ENCODE measurements at places on chromosomes 4 and X.
A peak's percentile ranks its signal among the peaks of the same experiment; 100 is the strongest.

DNA sequence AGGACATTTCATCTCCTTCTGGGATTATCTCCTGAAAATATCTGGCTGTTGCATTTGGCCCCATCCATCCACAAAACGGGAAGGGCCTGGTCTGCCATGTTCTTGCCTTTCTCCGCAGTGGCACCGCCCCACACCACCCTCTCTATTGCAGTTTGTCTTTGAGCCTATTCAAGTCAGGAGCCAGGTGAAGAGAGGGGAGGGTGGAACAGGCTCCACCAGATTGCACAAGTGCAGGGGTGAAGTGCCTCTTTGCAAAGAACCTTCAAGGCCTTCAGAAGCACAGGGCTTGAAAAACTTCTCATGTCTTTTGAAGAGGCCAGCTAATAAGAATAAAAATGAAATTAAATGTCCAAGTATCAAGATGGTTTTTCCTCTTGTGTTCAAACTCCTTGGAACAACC is 28.7 kb downstream of the RS1 start:
- no peak for DNase-seq

- DNase-seq, result peak; percentile 33
Measured at GRCh38 chrX:78979789-78980464, 34.7 kb downstream of the P2RY10 start.

DNA sequence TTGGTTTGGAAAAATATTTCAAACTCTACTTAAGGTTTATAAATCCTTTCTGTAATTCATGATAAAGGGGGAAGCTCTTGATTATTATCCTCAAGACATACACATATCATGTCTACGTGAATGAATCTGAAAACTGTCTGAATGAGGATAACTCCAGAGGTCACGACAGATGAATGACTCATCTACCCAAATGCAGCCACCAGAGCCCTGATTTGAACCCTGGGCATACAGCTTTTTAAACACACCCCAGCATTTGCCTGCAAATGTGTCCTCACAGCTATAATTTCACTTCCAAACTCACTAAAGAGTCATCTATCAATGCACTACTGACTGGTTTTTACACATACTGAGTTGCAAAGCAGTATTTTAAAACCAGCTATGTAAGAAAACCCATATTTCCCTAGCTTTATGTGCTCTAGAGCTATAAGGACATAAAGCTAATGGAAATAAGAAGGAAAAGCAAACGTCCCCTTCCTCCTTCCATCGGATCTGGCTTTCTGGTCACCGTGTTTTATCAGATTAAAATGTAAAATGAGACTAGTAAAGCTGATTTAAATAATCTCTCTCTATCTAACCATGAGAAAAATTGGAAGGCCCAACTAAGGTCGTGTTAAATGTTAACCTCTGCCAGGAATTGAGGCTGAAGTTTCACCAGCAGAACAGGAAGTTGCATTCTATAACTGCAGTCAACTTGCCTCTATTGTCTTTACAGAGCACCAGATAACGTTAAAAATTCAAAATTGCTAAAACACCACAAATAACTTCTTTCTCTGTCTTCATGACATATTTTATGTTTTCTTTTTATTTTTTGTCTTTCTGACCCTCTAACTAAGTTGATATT is 63.1 kb upstream of the SPP1 start:
- no peak for DNase-seq

GRCh38 chr4:94519019-94519418 is 67.3 kb downstream of the PDLIM5 start:
- DNase-seq, result no peak

DNA sequence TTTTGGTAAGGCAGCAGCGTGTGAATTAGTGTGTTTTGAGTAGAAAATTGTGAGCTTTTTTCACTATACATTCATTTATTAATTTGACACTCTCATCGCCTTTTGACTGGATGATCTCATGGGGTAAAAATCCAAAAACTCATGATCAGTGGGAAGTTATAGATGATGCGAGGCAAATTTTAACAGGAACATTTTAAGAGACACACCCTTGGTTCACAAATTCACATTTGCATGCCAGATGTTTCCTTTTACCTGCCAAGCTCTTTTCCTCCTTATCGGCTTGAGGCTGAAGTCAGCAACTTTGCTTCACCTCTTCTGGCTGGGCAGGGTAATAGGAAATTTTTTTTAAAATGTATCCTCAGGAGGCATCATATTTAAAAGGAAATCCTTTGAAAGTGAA is 318.0 kb upstream of the HS3ST1 start:
- DNase-seq, result no peak

DNA sequence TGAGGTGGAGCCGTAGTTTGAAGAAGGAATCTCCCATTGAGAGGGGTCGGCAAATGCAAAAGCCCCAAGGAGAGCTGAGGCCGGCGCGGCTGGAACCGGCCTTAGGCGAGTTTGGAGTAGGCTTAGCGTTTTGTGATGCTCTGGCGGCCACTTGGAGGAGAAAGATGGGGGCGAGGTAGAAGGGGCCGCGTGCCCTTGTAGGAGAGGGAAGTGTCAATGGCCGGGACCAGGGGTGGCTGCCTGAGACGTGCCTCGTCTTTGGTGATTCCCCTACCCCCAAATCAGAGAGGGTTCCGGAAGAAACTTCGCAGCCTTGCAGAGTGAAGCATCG is 11.7 kb downstream of the MSX1 start:
- no peak for DNase-seq

- DNase-seq, result peak; percentile 16
Measured at GRCh38 chr4:154559494-154560418, 3.1 kb upstream of the FGB start.

GRCh38 chrX:131084145-131084544 is 26.0 kb downstream of the ARHGAP36 start:
- DNase-seq, result no peak

GRCh38 chr4:133102043-133102442 is 47.1 kb upstream of the PCDH10 start:
- no peak for DNase-seq

- no peak for DNase-seq
Measured at GRCh38 chr4:146095860-146096259, 79.7 kb upstream of the LSM6 start.

GRCh38 chr4:133865612-133866327 is 335.8 kb downstream of the PABPC4L start:
- DNase-seq, result no peak

GRCh38 chr4:181150191-181150590 is 1093.0 kb upstream of the TENM3 start:
- DNase-seq, result no peak

- DNase-seq, result no peak
Measured at GRCh38 chr4:123412700-123413512, 16.3 kb downstream of the SPRY1 start.

DNA sequence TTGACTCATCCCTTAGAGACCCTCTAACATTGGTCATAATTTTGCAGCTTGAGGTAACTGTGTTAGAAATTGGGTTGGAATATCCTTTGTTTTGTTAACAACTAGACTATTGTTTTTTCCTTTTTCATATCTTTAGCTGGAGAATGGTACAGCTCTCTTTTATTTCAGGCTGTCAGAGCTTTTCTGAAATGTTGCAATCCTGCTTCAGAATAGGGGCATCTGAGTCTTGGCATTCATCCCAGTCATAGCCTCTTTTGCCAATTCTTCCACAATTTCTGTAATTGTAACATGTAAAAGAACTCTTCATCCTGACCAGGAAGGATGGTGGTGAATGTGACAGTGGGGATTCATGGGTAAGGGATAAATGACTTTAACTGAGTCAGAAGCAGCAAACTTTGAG is 128.7 kb downstream of the FHIP1A start:
- no peak for DNase-seq

- DNase-seq, result no peak
Measured at GRCh38 chr4:76342803-76343202, 36.3 kb downstream of the STBD1 start.

DNA sequence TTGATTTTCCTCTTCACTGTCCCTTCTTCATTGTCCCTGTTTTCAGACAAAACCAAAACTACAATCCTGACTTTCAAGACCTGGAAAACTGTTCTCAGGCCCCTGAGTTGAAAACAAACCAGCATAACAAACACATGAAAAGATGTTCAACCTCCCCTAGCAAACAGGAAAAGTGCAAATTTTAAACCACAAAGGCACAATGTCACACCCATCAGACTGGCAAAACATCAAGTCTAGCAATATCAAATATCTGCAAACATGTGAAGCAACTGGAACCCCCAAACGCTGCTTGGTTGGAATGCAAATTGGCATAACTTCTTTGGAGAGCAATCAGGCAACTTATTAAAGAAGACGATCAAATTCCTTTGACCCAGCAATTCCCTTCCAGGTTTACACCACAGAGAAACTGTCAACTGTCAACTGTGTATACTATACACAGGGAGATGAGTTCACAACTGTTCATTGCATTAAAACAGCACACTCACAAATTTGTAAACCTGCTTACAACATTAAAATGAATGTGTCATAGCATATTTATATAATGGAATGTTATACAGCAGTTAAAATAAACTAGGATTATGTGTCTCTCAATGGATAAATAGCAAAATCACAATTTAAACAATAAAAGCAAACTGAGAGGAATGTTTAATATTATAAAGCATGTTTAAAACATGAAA is 7.0 kb downstream of the USP46 start:
- no peak for DNase-seq

DNA sequence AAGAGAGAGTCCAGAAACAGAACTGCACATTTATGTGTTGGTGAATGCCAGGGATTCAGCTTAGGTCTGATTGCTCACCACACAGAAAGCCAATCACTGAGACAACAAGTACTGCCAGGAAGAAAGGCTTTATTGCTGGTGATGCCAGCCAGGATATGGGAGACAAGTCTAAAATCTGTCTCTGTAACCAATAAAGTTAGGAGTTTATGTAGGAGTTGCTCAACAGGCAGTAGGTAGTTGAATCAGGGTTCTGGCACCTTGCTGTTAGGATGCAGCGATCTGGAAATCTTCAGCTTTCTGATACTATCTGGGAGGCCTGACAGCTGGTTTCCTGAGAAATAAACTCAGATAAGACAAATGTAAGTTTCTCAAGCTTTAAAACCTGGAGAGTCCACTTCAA is 120.2 kb upstream of the ENPP6 start:
- DNase-seq, result no peak

GRCh38 chr4:3711183-3712111 is 54.7 kb upstream of the ADRA2C start:
- DNase-seq, result no peak

DNA sequence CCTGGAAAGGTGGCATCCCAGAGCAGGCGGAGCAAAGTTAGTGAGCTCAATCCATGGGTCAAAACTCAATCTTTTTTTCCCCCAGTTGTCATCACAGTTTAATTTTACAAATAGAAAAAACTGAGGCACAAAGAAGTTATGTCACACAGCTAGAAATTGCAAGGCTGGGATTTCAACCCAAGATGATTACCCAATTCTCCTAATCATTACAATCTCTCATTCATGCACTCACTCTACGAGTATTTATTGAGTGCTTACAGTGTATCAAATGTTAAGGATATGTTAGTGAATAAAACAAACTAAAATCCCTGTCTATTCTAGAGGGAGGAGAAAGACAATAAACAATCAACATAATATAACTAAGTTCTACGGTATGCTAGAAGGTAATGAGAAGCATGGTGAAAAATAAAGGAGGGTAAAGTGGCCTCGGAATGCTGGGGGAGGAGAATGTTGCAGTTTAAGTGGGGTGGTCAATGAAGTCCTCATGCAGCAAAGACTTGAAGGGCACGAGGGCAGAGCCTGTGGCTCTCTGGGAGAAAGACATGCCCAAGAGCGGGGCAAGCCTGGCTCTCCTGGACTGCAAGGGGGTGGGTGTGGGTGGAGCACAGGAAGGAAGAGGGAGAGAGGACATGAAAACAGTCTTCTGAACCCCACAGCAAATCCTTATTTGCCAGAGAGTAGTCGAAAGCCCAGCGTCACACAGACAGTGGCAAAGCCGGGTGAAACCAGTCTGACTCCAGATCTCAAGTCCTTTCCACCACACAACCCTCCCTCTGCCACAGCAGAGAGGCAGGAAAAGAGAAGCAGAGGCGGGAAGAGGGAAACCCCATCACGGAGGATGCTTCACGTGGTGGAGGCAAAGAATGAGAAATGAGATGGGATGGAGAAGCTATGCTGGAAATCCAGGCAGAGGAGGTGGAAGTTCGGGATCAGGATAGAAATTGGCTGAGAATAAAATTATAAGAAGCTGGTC is 48.3 kb downstream of the RAB33B start:
- no peak for DNase-seq

DNA sequence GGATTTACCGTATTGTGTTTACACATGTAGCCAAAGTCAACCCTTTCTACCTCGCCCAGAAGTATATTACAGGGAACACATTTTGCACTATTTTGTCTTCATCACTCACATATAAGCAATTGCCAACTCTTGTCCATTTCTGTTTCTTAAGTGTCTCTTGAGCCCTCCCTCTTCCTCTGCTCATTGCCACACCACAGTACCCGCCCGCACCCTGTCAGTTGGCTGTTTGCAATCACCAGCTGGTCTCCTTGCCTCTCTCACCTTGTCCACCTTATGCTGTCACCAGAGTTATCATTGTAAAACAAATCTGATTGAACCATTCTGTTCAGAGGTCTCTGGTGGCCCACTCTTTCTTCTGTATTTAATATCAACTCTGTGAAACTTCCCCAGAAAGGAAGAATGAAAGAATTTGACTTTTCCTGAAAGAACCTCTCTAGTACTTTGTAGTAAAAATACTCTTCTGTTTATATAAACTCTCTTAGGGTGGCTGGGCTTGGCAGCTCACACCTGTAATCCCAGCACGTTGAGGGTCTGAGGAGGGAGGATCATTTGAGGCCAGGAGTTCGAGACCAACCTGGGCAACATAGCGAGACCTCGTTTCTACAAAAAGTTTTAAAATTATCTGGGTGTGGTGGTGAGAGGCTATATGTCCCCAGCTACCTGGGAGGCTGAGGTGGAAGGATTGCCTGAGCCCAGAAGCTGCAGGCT is 50.2 kb downstream of the ING2 start:
- DNase-seq, result no peak

DNA sequence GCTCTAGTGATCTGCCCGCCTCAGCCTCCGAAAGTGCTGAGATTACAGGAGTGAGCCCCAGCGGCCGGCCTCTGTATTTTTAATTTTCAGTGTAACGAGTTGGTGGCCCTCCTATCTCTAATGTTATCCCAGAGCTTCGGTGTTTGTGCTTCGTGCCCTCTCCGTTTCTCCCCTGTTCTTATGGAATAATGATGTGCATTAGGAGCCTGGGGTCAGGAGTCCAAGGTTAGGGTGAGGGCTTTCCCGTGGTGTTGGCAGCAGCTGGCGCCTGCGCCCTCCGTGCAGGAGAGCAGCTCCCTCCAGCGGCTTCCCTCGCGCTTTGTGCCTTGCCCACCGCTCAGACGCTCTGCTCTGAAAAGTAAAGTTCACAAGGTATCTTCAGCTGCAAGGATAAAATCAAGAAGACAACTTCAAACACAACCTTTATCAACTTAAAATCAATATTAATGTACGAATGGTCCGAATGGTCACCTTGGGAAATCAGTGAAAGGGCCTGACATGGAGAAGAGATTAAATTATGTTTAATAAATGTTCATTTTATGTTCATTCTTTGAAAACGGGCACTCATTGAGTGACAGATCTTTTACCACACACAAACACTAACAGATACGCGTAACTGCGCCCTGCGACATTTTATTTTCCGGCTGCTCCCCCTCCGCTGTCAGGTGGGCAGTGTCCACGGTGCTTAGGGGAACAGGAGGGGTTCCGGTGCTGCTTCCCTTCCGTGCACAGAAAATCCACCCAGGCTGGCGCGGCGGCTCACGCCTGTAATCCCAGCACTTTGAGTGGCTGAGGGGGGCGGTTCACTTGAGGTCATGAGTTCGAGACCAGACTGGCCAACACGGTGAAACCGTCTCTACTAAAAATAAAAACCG is 62.4 kb downstream of the TRAPPC11 start:
- DNase-seq, result peak; percentile 39

All from stimulated activated naive CD8-positive, alpha-beta T cell treated with anti-CD3 and anti-CD28 coated beads, Interleukin-15, amount 100 ng/mL, for 72 hours (primary cell).